CD14-positive monocyte (primary cell): ENCODE measurements at places on chromosomes 4 and X. TPM values are rescaled to one million over a fixed set of nuclear protein-coding genes. Genes with fewer than 3 reads are reported as not detected.

- H3K4me1 ChIP-seq = peaks cover 13% of the 10 kb centered on the region
- H3K27ac ChIP-seq = no peak overlapping the region
- peak; percentile 38 for DNase-seq
- H3K27me3 ChIP-seq = no peaks in the 10 kb centered on the region
- H3K4me3 ChIP-seq = no peak overlapping the region
These were observed 146.5 kb upstream of the PUDP start for GRCh38 chrX:7294483-7294882.

GRCh38 chr4:11483046-11483445 is 54.4 kb upstream of the HS3ST1 start:
- H3K36me3 ChIP-seq = no peaks in the 10 kb centered on the region
- peak; percentile 87 for DNase-seq
- no peak overlapping the region for H3K27ac ChIP-seq
- no peaks in the 10 kb centered on the region for H3K27me3 ChIP-seq
- no peak overlapping the region for H3K4me3 ChIP-seq
- peaks cover 45% of the 10 kb centered on the region for H3K4me1 ChIP-seq

DNA sequence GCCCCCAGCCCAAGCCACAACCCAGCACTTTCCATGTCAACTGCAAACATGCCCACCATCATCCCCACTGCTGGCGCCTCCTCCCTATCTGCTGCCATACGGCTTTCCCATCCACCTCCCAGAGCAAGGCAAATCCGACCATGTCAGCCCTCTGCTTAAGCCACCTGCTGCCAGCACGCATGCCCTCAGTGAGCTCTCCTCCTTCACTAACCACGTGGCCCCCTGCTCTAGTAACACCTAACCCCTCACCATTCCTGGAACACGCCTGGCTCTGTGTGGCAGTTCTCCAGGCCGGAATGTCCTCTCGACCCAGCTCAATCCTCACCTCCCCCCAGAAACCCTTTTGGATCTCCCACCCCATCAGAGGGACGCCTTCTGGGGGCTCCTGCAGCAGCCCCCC is 17.4 kb downstream of the BCAP31 start:
- no peak for DNase-seq
- H3K4me3 ChIP-seq = no peak overlapping the region
- H3K27ac ChIP-seq = no peak overlapping the region
- peaks cover 6% of the 10 kb centered on the region for H3K4me1 ChIP-seq

- no peaks in the 10 kb centered on the region for H3K27me3 ChIP-seq
- peaks cover 5% of the 10 kb centered on the region for H3K4me1 ChIP-seq
- no peak overlapping the region for H3K4me3 ChIP-seq
- H3K27ac ChIP-seq = no peak overlapping the region
- H3K36me3 ChIP-seq = no peaks in the 10 kb centered on the region
- DNase-seq = no peak
These were observed 240.6 kb downstream of the AFAP1 start for GRCh38 chr4:7699031-7699430.

P2RY4 gene
- 0.19 and 0.36 TPM in 2 replicates for polyA plus RNA-seq

CSAG1 gene
- not detected in 2 replicates for polyA plus RNA-seq

TREX2 gene
- not detected for polyA plus RNA-seq
